ENCODE measurements at places on chromosomes 5 and 9. TPM values are rescaled to one million over a fixed set of nuclear protein-coding genes. Genes with fewer than 3 reads are reported as not detected.

GRCh38 chr9:36112516-36112915 is 24.0 kb upstream of the GLIPR2 start:
- no peaks in the 10 kb centered on the region for H3K27me3 ChIP-seq
- no peak overlapping the region for H3K27ac ChIP-seq
- H3K4me1 ChIP-seq, result no peaks in the 10 kb centered on the region
- peaks cover 10% of the 10 kb centered on the region for H3K36me3 ChIP-seq
- DNase-seq, result no peak

GRCh38 chr5:178537467-178538371 is 52.5 kb downstream of the COL23A1 start:
- DNase-seq, result no peak
- no peaks in the 10 kb centered on the region for H3K36me3 ChIP-seq
- H3K27ac ChIP-seq, result no peak overlapping the region
- no peaks in the 10 kb centered on the region for H3K4me1 ChIP-seq
- H3K4me3 ChIP-seq, result no peak overlapping the region

DNA sequence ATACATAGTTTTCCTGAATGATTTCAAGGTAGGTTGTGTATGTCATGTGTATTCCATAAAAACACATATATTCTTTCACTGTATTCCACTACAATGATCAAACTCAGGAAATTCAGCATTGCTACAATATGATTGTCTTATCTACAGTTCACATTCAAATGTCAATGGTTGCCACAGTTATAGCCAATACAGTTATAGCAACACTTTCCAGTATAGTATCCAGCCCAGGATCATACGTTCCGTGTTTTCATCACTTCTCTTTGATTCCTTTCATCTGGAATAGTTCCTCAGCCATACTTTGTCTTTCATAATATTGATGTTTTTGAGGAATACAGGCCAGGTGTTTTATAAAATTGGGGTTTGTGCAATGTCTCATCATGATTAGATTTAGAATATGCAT is 9.5 kb downstream of the OR2S2 start:
- no peaks in the 10 kb centered on the region for H3K36me3 ChIP-seq
- H3K4me3 ChIP-seq, result no peak overlapping the region
- no peak overlapping the region for H3K27ac ChIP-seq

DNA sequence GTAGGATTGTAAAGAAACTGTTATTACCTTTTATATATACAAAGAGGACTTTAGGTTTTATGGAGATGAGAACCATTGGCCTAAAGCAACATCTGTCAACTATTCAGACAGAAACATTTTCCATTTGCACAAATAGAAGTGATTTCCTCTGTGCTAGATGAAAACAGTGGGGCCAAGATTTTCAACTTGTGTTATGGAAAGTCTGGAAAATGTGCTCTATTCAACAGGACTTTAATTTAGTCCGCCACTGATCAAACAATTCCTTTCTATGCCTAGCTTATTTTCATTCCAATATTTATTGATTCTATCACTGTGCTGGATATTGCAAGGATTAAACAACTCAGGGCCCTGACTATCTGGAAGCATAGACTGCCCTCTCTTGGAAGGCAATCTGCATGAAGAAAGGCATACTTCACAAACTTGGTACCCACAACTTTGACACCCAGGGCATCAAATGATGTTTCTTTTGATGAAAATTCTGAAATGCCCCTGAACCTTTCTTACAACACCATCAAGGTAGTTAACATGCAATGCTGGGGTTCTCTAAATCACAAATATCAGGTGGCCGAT is 126.6 kb upstream of the HMHB1 start:
- H3K27me3 ChIP-seq, result no peaks in the 10 kb centered on the region
- no peak overlapping the region for H3K27ac ChIP-seq
- no peaks in the 10 kb centered on the region for H3K36me3 ChIP-seq
- no peak for DNase-seq

GRCh38 chr5:60026161-60026560 is 132.6 kb upstream of the PDE4D start:
- H3K27ac ChIP-seq, result no peak overlapping the region
- DNase-seq, result peak; percentile 80
- no peak overlapping the region for H3K4me3 ChIP-seq

- no peaks in the 10 kb centered on the region for H3K4me1 ChIP-seq
- no peak for DNase-seq
- no peaks in the 10 kb centered on the region for H3K27me3 ChIP-seq
Measured at GRCh38 chr9:74403581-74403980, 93.6 kb upstream of the RORB start.

DNA sequence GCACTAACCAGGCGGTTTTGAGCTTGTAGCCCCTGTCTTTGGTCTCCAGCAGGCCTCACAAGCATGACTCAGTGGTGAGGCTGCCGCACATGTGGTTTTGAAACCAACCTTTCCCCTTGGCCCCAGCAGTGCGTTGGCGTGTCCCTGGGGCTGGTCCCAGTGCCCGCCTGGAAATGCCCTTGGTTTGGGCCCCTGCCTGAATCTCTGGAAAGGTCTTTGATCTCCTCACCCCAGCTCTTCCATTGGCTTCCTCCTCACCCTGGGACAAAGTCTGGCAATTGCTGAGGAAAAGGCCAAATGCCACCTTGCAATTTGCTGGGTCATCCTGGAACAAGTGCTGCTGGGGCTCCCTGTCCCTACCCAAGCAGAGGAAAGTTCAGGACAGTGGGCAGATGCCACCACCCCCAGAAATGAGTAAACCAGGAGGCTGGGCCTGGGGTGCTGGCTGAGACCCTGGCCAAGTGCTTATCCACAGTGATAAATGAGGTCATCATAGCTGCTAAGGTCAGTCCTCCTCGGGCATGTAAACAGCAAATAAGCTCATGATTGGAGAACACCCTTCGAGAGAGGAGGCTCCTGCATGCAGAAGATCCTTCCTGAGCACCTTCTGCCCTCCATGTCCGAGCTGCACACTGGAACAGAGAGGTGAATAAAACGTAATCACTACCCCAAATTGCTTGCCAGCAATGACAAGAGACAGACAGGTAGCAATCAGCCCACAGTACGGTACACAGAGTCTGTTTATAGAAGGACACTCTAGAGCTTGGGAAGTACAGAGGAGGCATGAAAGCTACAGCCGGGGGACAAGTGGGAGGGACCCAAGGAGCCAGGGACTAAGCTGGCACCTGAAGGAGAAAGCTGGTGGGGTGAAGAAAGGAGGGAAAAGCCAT is 98.9 kb upstream of the CPEB4 start:
- no peak overlapping the region for H3K27ac ChIP-seq
- no peaks in the 10 kb centered on the region for H3K27me3 ChIP-seq
- H3K4me1 ChIP-seq, result no peaks in the 10 kb centered on the region
- DNase-seq, result peak; percentile 73

DNA sequence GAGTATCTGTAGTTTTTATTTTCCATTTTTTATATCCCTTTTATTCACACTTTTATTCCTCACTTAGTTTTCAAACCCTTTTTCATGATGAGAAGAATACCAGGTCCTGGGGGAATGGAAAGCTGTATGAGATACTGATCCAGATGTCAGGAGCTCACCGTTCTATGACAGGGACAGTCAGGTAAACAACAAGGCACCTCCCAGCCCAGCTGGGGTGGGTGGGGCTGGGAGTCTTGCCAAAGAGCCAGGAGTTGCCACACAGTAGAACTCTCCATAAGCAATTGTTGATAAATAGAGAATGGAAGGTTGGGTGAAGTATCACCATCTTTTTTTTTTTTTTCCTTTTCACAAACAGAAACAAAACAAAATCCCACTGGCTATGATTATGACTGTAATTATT is 225.8 kb downstream of the NSG2 start:
- no peaks in the 10 kb centered on the region for H3K4me1 ChIP-seq
- no peak overlapping the region for H3K27ac ChIP-seq
- DNase-seq, result no peak
- no peaks in the 10 kb centered on the region for H3K27me3 ChIP-seq

- no peak overlapping the region for H3K4me3 ChIP-seq
- no peak overlapping the region for H3K27ac ChIP-seq
- no peaks in the 10 kb centered on the region for H3K4me1 ChIP-seq
- H3K36me3 ChIP-seq, result no peaks in the 10 kb centered on the region
- no peaks in the 10 kb centered on the region for H3K27me3 ChIP-seq
- DNase-seq, result peak; percentile 55
Measured at GRCh38 chr9:85599540-85600105, 142.1 kb downstream of the AGTPBP1 start.

- no peak overlapping the region for H3K27ac ChIP-seq
- peak; percentile 19 for DNase-seq
- no peaks in the 10 kb centered on the region for H3K36me3 ChIP-seq
- H3K4me3 ChIP-seq, result no peak overlapping the region
- H3K4me1 ChIP-seq, result no peaks in the 10 kb centered on the region
Measured at GRCh38 chr5:74244406-74244805, 396.1 kb downstream of the ENC1 start.

- no peaks in the 10 kb centered on the region for H3K36me3 ChIP-seq
- no peaks in the 10 kb centered on the region for H3K27me3 ChIP-seq
- DNase-seq, result no peak
- H3K27ac ChIP-seq, result no peak overlapping the region
- H3K4me3 ChIP-seq, result no peak overlapping the region
- peaks cover 2% of the 10 kb centered on the region for H3K4me1 ChIP-seq
Measured at GRCh38 chr5:167629634-167630033, 661.8 kb upstream of the WWC1 start.

DNA sequence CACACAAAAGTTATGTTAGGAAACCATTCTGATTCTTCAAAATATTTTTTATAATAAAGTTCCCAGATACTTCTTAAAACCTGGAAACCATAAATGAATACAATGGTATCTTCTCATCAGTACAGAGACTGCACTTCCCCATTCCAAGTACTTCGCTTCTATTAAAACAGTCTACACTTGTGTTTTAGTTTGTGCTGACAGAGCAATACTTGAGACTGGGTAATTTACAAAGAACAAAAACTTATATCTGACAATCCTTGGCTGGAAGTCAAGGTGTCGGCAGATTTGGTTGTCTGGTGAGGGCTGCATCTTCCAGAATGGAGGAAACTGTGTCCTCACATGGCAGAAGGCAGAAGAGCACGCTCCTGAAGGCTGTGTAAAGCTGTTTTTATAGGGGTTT is 70.1 kb downstream of the RFX3 start:
- no peaks in the 10 kb centered on the region for H3K4me1 ChIP-seq
- H3K27ac ChIP-seq, result no peak overlapping the region
- H3K27me3 ChIP-seq, result no peaks in the 10 kb centered on the region
- H3K36me3 ChIP-seq, result no peaks in the 10 kb centered on the region

DNA sequence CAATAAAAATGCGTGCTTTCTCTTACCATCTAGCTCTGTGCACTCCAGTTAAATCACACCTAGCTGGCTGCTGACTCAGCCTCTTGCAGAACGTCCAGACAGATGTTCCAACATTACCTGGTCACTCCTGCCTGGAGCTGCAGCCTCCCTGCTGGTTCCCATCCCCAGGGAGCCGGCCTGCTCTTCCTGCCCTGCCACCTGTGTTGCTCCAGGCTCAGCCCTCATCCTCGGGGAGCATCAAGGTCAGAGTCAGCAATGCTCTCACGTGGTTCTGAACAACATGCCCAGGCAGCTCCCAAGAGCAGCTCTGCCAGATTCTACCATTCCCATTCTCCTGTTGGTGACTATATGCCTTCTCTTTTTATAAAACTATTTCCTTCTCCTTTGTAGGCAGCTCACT is 81.3 kb downstream of the GADD45G start:
- no peak overlapping the region for H3K4me3 ChIP-seq
- no peak for DNase-seq
- no peaks in the 10 kb centered on the region for H3K4me1 ChIP-seq
- H3K36me3 ChIP-seq, result no peaks in the 10 kb centered on the region

GRCh38 chr5:10537624-10538023 is 26.2 kb upstream of the ANKRD33B start:
- no peaks in the 10 kb centered on the region for H3K27me3 ChIP-seq
- no peak for DNase-seq
- H3K4me3 ChIP-seq, result no peak overlapping the region

DNA sequence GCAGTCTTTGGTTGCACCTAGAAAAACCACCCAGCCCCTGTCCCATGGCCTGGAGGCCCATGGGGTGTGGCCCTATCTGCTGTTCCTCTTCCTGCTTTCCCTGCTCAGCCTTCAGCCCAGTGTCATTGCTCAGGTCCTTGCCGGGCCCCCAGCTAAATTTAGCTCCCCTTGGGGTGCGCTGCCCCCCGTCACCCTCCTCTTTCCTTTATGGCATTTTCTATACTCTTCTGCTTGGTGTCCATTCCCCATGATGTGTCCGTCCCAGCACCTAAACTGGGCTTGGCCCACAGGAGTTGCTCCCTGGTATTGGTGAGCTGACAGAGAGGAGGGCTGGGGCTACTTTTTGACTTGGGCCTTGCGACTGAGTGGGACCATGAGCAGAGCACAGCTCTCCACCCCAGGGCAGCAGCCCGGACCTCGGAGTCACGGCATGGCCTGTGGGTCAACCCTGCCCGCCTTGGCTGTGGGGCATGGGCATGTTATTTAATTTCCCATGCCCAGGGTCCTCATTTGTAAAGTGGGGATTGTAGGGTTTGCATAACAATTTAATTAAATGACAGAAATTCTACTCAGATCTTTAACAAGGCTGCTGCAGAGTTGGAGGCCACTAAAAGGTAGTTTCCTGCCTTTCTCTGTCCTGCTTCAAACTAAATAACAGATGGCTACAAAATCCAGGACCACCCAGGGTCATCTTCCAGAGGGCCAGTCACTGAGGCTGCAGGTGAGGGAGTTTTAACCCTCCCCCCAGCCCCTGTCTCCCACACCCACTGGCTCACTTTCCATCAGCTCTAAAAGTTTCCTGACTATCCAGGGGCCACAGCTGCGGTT is 98.2 kb downstream of the DAP start:
- no peak overlapping the region for H3K4me3 ChIP-seq
- H3K27ac ChIP-seq, result no peak overlapping the region
- no peaks in the 10 kb centered on the region for H3K36me3 ChIP-seq
- no peak for DNase-seq
- no peaks in the 10 kb centered on the region for H3K4me1 ChIP-seq

DNA sequence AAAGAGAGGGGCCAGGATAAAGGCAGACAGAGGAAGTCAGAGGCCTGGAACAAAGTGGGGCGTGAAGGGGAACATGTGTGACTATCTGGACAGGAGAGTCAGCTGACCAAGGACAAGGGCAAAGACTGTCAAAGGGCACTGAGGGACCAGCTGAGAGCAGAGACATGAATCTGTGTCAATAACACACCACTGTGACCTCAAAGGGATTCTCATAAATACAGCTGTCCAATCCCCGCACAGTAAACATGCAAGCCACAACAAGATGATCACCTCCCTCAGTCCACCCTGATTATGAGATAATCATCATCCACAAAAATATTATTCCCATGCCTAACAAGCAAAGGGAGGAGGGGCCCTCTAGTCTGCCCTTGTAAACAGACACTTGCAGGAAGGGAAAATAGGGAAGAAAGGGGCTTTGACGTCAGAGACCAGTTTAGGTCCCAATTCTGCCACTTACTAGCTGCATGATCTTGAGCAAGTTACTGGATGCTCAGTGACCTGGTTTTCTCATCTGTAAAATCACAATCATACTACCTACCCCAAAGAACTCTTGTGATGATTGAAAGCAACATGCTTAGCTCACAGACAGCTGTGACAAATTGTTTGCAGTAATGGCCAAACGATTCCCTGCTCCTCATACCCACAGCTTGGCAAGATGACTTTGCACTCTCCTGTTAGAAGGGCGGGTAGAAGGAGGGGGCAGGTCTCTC is 41.8 kb downstream of the RAPGEF1 start:
- H3K4me1 ChIP-seq, result peaks cover 11% of the 10 kb centered on the region
- H3K4me3 ChIP-seq, result no peak overlapping the region
- no peak overlapping the region for H3K27ac ChIP-seq
- H3K36me3 ChIP-seq, result no peaks in the 10 kb centered on the region

The IFNA13 gene
- total RNA-seq, result not detected

The GRXCR2 gene
- total RNA-seq, result not detected

The CMBL gene
- 14.4 TPM for total RNA-seq

The GRM6 gene
- total RNA-seq, result not detected

The TOR2A gene
- 3.6 TPM for total RNA-seq

The KIF24 gene
- total RNA-seq, result 0.51 TPM

The TICAM2 gene
- total RNA-seq, result 8.8 TPM

The TMEM215 gene
- not detected for total RNA-seq

The SPATA31E1 gene
- total RNA-seq, result not detected

Data from fibroblast of lung (primary cell).